ENCODE measurements at places on chromosomes 12 and 14.
A peak's percentile ranks its signal among the peaks of the same experiment; 100 is the strongest.

DNA sequence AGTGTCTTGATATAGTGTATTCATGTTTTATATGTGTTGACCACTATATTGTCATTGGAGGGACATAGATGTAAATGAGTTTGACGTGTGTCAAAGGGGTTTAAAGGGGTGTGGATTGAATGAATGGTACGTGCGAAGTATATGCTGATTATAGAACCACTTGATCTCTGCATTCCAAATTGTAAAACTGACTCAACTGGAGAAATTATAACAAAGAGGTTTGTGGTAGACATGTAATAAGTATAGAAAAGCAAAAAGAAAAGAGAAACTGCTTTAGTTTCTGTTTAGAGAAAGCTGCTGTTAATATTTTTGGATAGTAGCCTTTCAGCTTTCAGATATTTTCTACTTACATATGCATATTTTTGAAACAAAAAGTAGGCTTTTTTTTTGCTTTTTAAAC lies 8.9 kb upstream of the MYRFL start:
- no peak for DNase-seq

GRCh38 chr14:105477660-105478397 lies 3.2 kb downstream of the CRIP2 start:
- no peak for DNase-seq

- DNase-seq = no peak
Observed at GRCh38 chr12:128424931-128425431, 158.0 kb downstream of the TMEM132C start.

GRCh38 chr12:65524666-65525065 lies 246.2 kb downstream of the MSRB3 start:
- no peak for DNase-seq

DNA sequence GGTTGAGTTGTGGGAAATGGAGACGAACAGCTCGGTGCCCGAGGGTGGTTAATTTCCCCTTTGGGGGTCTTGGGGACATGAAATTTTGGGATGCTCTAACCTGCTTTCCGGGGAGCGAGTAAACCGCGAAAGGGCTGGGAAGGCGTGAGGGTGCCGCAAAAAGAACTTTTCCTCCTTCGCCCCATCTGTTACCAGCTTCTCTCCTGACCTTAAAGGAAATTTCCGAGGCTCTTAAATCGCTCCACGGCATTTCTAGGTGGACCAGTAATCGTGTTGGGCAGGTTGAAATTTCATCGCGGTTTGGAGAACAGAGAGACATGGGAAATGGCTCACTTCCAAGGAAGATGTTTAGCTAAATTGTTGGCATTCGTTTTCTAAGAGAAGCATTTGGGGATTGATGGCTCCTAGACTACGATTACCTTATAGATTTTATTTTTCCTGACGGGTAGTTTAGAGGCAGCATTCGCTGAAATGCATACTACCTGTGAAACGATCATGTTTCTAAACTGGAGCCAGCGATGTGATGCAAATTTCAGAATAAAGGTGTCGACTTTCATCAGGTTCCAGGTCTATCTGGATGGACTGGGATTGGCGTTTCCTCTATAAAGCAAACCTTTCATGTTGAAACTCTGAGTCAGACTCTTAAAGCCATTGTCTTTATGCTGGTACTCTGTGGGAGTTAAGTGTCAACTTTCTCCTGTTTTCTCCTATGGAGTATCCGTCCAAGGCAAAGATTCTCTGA lies 414.5 kb downstream of the PCNX1 start:
- DNase-seq = no peak

DNA sequence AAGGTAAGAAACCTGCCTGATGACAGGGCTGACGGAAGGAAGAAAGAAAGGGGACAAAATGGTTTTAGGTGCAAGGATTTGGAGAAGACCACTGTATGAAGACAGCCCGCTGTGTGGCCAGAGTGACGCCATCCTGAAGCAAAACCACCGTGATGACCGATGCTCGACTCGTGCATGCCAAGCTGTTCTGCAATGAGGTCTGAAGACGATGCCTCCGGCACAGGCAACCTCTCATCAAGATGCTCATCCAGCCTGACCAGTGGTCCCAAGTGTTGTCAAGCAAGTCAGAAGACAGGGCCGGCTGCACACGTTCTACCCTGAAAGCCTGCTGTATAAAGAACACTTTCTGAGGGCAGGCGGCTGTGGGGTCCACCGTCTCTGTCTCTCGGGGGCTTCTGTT lies 34.8 kb downstream of the STX2 start:
- DNase-seq = no peak

DNA sequence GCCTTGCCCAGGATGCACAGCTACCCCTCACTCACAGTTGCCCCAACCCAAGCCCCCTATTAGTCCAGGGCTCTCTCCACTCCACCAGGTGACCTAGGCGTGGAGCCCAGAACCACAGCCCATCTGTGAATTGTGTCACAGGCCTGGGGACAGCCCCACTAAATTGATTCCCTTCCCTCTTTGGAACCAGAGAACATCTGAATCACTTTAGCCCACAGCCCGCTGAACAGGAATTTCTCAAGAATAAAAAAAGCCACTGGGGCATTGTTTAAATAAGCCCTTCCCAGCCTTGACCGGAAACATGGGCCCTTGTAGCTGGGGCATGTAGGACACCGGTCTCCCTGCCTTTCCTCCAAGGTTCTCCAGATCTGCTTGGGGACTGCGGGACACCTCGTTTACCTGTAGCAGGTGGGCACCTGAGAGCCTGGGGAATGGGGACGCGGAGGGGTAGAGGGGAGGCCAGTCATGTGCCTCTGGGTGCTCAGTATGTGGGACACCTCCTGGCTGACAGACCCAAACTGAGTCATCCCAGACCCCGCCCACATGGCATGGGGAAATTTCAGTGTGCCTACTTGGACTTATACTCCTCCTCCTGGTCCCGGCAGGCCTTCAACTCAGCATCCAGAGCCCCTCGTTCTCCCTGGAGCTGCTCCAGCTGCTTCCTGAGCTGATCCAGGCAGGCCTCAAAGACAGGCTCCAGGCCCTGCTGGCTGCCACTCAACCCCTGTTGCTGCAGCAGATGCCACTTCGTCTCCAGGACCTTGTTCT lies 1.3 kb downstream of the KRT78 start:
- DNase-seq = no peak

- no peak for DNase-seq
Observed at GRCh38 chr14:103556946-103557758, 5.3 kb downstream of the BAG5 start.

GRCh38 chr12:126040307-126040706 lies 975.1 kb downstream of the AACS start:
- DNase-seq = no peak

DNA sequence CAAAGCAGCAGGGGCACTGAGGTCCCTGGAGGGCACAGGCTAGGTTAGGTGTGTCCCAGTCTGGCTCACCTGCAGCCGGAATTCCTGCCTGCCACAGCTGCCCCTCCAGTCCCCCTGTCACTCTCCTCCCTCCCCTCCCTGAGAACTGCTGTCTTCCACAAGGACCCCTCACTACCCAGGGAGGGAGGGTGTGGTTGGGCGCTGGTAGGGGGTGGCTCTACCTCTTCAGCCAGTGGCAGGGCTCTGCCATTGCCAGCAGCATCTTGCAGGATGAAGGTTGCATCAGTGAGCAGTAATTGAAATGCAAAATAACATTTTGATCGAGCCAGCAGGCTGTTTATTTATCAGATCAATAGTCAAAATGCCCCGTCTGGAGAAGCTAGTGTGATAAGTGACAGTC lies 45.7 kb downstream of the ESRRB start:
- no peak for DNase-seq

DNA sequence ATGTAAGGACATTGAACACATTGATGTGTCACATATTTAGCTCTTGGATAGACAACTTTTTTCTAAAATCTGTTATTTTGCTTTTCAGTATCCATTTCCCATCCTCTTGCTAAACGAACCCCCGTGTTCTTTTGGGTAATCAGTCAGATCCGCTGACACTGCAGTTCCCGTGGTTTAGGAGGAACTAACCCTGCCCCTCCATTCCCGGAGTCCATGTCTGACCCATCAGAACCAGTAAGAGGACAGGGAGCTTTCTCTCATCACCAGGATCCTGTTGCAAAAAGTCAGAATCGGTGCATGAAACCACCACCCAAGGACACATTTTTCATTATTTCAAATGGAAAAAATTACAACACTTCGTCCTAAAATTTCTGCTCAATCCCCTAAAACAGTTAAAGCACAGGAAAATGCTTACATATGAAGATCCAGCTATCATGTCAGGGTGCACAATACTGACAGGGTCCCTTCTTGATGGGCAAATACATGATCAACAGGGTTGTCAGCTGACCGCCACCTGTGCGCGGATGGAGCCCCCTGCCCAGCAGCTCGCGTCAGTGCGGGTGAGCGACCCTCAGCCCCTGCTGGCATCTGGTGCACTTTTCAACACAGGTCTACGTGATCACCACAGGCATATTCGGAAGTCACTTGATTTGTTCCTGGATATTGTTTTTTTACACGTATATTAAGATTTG lies 276.8 kb downstream of the ADGRD1 start:
- DNase-seq = no peak

DNA sequence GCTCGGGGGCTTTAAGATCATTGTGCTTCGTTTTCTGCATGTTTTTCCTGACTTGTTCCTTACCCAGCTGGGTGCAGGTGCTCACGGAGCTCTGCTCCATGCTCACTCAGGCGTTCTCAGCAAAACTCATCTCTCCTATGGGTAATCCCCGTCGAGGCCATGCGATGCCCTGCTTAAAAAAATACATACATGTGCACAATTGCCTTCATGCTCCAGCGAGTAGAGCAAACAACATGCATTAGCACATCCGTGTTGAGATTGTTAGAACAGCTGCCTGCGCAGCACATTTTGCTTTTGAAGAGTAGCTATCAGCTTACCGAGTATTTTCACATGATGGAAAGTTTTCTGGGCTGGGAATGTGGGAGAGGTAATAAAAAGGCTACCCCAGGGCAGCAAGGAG lies 16.2 kb downstream of the AACS start:
- no peak for DNase-seq

GRCh38 chr12:68344126-68344525 lies 12.0 kb upstream of the MDM1 start:
- no peak for DNase-seq

DNA sequence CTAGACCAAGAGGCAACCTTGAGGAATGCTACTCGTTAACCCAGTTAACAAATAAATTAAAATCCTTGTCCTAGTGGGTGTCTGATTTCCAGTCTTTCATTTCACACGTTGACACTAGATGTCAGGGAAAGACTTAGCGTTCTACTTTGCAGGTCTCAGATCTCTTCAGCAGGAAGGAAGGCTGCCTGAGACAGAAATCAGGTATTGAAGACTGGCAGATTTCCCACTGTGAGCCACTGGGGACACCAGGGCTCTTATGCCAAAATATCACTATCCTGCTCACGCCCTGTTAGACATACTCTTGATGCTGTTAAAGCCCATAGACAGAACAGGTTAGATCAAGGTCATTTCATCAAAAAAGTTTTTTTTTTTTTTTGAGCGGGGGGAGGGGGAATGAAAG lies 33.0 kb downstream of the EMP1 start:
- DNase-seq = peak; percentile 23

DNA sequence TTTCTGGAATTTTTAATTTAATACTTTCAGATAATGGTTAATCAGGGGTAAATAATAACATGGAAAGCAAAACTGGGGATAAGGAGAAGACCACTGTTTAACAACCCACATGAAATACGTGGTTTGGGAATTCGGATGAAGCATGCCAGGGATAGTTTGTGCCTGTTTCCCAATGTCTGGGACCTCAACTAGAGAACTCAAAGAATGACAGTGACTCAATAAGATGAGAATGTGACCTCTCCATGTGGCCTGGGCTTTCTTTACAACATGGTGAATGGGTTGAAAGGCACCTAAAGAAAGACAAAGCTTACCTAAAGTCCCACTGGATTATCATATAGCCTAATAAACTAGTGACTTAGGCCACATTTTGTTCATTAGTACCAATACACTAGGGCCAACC lies 460.3 kb upstream of the LRFN5 start:
- DNase-seq = no peak

DNA sequence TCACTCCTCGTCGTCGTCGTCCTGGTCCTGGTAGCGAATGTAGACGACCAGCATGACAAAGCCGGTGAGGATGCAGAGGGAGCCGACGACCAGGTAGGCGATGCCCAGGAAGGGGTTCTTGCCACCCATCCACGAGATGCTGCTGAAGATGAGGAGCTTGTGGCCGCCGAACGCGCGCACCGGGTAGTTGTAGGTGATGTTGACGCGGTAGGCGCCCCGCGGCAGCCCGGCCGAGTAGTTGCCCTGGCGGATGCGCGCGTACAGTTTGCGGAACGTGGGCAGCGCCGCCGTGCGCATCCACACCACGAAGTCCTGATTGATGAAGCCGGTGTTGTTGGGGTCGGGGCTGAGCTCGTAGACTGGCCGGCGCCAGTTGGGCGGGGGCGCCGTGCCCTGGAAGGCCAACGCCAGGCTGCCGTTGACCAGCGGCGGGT lies 1.0 kb downstream of the TMEM30B start:
- DNase-seq = no peak

GRCh38 chr12:51904951-51905470 lies 2.3 kb upstream of the ACVRL1 start:
- DNase-seq = no peak
